ENCODE measurements at places on chromosomes 7 and 10.
A peak's percentile ranks its signal among the peaks of the same experiment; 100 is the strongest.

DNA sequence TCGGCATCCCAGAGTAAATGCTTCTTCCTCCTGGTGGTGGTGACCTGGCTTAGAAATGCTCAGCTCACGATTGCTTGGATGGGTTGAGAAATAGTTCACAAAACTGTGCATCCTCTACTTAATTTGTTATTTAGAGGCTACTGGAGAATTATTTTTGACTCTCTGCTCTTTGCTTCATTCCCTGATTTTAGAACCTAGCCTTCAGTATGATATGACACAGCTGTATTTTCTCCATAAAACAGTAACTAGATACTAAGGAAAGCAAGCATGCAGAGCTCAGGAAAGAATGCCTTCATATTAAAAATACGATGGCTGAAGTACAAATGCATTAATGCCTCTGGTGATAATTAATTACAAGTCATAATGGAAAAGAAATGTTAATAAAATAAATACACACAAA, 602.0 kb upstream of the COBL start:
- DNase-seq = no peak

GRCh38 chr7:23607866-23608265, 10.7 kb downstream of the CCDC126 start:
- no peak for DNase-seq

DNA sequence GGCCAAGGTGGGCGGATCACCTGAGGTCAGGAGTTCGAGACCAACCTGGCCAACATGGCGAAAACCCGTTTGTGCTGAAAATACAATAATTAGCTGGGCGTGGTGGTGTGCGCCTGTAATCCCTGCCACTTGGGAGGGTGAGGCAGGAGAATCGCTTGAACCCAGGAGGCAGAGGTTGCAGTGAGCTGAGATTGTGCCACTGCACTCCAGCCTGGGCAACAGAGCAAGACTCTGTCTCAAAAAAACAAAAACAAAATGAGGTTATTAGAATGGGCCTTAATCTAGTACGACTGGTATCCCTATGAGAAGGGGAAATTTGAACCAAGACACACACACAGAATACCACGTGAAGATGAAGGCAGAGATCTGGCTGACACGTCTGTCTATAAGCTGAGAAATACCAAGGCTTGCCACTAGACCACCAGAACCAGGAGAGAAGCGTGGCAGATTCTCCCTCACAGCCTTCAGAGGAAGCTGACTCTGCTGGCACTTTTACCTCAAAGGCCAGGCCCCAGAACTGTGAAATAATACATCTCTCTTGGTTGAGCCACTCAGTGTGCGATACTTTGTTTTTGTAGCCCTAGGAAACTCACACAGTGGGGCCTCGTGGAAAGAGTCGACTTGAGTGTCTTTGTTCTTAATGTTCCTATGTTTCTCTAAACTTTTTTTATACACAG, 59.6 kb downstream of the TMEM209 start:
- DNase-seq = no peak

- no peak for DNase-seq
Observed at GRCh38 chr7:85285527-85285926, 98.7 kb upstream of the SEMA3D start.

- no peak for DNase-seq
Observed at GRCh38 chr7:47454069-47454973, 127.6 kb downstream of the TNS3 start.

DNA sequence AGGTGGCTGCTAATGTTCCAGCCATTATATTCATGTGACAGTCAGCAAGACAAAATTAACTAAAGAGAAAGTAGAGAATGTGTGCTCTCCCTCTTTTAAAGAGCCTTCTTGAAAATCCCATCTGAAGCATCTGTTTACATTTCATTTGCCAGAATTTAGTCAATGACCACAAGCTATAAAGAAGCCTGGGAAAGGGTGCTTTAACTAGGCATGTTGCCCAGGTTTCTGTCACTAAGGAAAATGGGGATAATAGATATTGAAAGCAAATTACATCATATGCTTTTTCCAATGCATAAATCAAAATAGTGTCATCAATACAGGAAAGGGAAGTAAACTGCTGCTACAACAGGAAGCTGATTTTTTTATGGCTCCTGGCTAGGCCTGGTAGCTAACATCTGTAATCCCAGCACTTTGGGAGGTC, 67.7 kb downstream of the ELAPOR2 start:
- no peak for DNase-seq

- DNase-seq = no peak
Observed at GRCh38 chr7:127587663-127588018, 570 bp upstream of the ARF5 start.

- DNase-seq = no peak
Observed at GRCh38 chr10:5576154-5576748, 51.5 kb downstream of the CALML3 start.

DNA sequence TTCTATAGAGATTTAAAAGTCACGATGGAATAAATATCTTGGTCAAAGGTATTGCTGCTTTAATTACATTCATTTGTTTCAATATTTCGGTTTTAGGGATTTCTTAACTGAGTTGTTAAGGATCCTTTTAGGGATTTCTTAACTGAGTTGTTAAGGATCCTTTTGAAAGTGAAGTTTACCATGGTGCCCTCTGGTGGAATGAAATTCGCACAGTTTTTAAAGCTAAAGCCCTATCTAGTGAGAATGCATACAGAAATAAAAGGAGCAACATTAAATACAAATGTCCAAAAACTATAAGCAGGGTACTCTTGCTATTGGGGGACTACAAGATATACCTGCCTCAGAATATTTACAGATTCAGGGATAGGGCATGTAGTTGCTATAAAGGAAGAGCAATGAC, 193.7 kb downstream of the RNLS start:
- no peak for DNase-seq

GRCh38 chr10:74008212-74008731, 10.4 kb downstream of the VCL start:
- DNase-seq = no peak

- DNase-seq = no peak
Observed at GRCh38 chr7:36683111-36683510, 41.2 kb downstream of the AOAH start.

- no peak for DNase-seq
Observed at GRCh38 chr10:91799612-91799975, 1.4 kb downstream of the TNKS2 start.

DNA sequence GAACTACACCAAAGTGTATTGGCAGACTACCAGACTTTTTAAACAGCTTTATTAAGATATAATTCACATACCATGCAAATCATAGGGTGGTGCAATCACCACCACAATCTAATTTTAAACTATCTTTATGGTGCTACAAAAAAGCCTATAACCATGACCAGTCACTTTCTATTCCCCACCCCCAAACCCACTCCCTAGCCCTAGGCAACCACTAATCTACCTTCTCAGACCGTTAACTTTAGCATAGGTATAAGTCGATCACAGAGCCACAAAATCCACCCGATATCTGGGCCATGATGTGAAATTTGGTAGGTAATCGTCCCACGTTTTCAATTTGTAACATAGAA, 536 bp upstream of the POM121 start:
- no peak for DNase-seq

DNA sequence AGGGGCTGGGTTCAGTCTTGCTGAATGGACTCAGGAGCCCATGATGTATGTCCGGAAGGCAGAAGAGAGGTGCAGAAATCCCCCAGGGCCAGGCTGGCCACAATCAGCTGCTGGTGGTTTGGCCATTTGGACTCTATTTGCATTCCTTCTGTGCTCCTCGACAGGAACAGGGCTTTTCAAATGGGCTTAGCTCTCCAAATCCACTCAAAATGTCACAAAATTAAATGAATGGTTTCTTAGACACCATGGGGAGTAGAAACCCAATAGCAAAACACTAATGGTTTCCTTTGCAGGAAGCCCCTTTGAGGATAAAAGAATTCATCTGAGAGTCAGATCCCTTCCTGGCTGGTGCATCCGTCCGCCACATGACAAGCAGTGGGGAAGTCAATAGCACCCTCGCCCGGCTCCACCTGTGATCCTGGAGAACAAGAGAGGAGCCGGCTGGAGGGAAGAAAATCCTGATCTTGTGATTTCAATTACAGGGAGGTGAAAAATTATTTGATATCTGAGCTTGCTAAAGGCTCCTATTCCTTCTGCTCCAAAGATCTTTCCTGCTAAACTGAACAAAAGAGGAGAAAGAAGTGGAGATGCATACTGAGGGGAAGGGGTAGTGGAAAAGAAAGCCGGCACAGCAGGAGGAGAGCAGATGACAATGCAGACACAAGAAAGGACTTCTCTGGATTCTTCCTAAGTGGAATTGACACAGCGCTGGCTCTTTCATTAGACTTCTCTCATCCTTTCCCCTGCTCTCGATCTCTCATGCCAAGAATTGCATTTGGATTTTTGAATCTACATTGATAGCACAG, 190.7 kb downstream of the C7orf25 start:
- no peak for DNase-seq

- no peak for DNase-seq
Observed at GRCh38 chr7:134400859-134401258, 58.0 kb downstream of the AKR1B1 start.

GRCh38 chr10:86775870-86776180, 19.4 kb downstream of the BMPR1A start:
- DNase-seq = no peak

- no peak for DNase-seq
Observed at GRCh38 chr10:53052521-53053164, 280.1 kb upstream of the MBL2 start.

GRCh38 chr10:78148961-78149612, 115.4 kb downstream of the RPS24 start:
- DNase-seq = no peak

- DNase-seq = no peak
Observed at GRCh38 chr10:132411561-132412253, 14.7 kb downstream of the PWWP2B start.

DNA sequence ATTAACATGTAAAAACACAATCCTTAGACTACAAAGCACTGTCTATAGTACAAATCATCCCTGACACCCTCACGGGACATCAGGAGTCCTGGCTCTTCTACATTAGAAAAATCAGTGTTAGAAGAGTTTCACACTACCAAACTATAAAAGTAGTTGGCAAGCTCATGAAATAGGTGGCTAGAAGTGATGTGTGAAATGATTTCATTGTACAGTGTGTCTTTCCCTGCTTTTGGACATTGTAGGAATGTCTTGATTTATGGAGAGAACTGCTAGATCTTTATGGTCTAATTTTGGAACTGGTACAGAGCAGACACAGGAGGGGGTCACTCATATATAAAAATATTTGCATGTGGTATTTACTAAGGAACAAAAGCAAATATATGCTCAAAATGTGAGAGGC, 33.2 kb downstream of the SEMA3A start:
- DNase-seq = no peak

DNA sequence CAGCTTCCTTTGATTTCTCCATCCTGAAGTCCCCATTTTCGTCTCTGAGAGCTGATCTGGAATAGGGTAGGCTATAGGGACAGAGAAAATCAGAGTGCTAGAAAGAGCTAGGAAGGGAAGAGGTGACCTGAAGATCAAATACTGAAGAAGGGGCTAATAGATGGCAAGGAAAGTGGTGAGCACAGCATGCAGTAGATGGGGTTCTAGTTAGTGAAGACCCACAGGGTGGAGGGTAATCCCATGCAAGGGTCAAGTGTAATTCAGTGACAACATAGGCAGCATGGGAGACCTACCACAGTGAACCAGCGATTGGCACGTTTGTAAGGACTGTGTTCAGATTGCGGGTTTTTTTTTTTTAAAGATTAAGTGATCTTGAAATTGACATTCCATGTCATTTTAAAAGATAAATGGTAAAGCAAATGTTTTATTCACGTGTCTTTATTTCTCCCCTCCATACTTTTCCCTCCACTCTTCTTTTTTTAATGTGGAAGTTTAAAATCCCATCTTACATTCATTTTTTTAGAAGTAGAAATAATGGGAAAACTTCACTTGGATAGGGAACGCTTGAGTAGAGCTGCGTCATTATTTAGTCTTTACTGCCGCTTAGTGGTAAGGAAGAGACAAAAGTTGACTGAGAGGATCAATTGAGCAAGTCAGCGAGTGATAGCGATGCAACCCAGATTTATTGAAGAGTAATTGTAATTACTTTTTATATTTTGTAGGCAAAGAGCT, 21.0 kb upstream of the ABI1 start:
- peak; percentile 47 for DNase-seq

GRCh38 chr7:140425718-140426117, 21.9 kb downstream of the RAB19 start:
- DNase-seq = no peak

DNA sequence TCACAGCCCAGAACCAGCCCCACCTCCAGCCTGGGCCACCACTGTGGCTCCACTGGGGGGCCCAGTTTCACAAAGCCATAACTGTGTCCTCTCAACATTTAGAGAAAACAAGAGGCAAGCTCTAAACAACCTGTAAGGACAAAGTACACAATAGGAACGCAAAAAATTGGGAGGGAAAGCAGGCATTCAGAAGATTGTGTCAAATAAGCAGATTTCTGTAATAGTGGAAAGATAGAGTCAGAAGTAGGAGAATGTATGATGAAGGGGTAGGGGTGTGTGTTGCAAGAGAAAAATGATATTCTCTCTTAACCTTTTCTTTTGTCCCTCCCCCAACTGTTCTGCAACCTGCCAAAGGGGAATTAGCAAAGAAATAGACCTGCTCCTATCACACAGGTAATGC, 449.9 kb upstream of the NPVF start:
- no peak for DNase-seq

Data from iPS DF 19.7 (cell line).